Activated T-cell treated with anti-CD3 and anti-CD28 coated beads, Interleukin-2, amount 50 U/mL, for 4 hours (primary cell): ENCODE measurements at places on chromosomes 6 and 20. TPM values are rescaled to one million over a fixed set of nuclear protein-coding genes. Genes with fewer than 3 reads are reported as not detected.

GGTLC1 gene
- not detected for total RNA-seq

DNA sequence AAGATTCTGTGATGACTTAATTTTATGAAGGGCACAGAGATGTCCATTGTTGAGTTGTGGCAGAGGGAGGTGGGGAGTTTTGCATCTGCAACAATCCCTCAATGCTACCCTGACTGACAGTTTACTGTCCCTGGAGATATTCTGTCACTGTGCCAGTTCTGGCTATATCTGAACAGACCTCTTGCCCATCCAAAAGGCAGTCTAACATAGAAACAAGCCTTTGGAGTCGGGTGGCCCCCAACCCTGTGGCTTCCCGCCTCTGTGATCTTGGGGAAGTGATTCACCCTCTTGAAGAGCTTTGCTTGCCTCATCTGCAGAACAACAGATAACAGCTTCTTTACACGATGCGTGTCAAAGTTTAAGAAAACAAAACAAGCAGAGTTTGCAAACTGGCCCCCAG lies 3.8 kb upstream of the E2F1 start:
- DNase-seq = peak; percentile 47

GRCh38 chr6:14146506-14147096 lies 29.0 kb downstream of the CD83 start:
- no peak for DNase-seq

DNA sequence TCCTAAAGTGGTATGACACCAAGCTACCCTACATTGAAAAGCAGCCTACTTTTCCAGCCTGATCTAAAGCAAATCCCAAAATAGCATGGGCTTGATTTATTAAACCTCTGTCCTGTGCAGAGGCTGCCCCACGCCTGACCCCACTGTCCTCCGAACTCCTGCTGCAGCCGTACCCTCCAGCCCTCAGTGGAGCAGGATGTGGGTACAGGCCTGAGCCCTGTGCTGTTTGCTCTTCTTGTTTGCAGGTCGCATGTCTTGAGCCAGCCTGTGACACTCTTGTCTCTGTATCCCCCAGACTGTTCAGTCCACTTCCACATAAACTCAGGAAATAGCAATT lies 61.2 kb downstream of the RPP40 start:
- no peak for DNase-seq

GRCh38 chr6:42960243-42961019 lies at the start of gene GNMT:
Gene GNMT, plus strand, starts transcription at chr6:42960754. Its CDS starts 14 bp downstream, at chr6:42960768.
- DNase-seq = peak; percentile 25
